Activated CD4-positive, alpha-beta T cell treated with anti-CD3 and anti-CD28 coated beads, Interleukin-2, Interleukin-6, amounts not matched to agents 100 ng/mL and 50 ng/mL, durations not matched to agents 16 hours and 8 hours (primary cell): ENCODE measurements at places on chromosomes 3 and 15.

GRCh38 chr3:153679714-153680113 is 441.5 kb upstream of the ARHGEF26 start:
- DNase-seq = no peak

DNA sequence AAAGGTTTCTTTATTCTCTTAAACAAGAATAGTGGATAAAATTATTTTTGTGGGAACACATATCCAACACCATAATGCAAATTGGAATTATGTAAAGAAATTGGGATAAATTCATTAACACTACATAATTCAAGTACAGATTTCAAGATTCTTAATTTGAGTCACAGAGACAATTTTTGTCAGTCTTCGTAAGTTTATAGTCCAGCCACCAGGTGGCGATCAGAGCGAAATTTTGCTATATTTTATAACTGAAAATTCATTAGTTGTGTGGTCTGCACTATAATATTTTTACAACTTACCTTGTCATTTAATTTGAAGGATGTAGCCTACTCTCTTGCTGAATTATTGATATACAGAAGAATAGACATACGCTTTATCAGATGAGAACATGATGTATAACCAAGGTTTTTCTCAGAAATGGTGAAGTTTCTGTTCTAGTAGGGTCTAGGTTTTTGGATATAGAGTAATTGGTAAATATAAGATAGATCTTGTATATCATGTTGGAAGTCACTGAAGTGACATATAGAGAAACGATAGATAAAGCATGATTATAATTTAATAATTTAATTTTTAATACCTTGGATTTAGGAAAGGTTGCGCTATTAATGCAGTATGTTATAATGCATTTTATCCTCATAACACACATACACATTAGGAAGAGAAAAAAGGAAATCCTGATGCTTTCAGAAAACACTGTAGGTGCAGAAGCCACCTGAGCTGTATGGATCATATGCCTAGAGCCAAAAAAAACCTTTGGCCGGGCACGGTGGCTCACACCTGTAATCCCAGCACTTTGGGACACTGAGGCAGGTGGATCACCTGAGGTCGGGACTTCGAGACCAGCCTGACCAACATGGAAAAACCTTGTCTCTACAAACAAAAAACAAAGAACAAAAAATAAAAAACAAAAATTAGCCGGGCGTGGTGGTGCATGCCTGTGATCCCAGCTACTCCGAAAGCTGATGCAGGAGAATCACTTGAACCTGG is 31.7 kb downstream of the PLSCR4 start:
- peak; percentile 39 for DNase-seq

GRCh38 chr3:159265705-159266104 is 463.9 kb downstream of the MFSD1 start:
- DNase-seq = no peak

DNA sequence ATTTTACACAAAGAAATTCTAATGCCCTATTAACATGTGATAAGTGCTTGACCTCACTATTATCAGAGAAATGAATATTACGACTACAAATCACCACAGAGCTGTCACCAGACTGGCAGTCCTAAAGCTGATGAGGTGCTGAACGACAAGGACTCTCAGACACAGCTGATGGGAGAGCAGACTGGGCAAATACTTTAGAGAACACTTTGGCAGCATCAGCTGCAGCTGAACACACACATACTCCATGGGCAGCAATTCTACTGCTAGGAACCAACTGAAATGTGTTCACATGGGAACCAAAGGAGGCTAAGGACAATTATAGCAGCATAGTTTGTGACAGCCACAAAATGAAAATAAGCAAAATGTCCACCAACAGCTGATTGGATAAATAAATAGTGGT is 45.5 kb downstream of the SUSD5 start:
- no peak for DNase-seq

- DNase-seq = no peak
These were observed 109.6 kb downstream of the ADAMTS9 start for GRCh38 chr3:64578062-64578770.

DNA sequence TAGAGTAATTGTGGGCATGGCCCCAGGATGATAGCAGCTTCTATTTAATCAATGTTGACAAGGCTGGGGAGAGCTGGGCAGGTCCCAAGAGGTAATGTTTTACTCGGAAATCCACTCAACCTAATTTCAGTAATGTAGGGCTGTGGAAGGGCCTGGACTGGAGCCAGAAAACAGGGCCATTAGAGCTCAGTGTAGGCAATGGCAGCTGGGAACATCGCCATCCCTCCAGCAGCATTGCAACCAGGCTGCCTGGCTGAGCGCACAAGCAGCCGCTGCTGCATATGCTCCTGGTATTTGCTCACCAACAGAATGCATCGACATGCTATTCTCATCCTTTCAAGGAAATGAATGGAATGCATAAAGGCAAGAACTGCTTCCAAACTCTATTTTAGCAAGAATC is 90.0 kb downstream of the GAP43 start:
- no peak for DNase-seq

GRCh38 chr15:34986326-34986725 is 1.8 kb downstream of the ZNF770 start:
- peak; percentile 25 for DNase-seq

DNA sequence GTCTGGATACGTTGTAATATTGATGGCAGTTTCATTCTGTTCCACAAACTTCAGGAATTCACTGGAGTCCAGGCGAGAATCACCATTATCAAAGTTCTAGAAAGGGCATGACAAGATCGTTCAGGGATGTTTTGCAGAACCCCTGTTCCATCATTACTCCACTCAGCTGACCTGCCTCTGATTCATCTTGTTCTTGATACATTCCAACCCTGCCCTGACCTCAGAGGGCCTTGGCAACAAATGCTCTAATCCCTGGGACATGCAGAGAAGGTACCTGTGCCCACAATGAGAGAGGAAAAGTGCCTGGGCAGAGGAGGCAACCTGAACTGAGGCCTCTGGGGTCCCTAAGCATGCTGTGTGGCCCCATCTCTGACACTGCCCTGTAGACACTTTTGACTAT is 45.9 kb downstream of the FSTL1 start:
- no peak for DNase-seq

- DNase-seq = peak; percentile 25
These were observed 68.1 kb upstream of the MAGI1 start for GRCh38 chr3:66106788-66107187.

GRCh38 chr15:42826251-42826890 is 89.4 kb upstream of the CDAN1 start:
- peak; percentile 15 for DNase-seq

DNA sequence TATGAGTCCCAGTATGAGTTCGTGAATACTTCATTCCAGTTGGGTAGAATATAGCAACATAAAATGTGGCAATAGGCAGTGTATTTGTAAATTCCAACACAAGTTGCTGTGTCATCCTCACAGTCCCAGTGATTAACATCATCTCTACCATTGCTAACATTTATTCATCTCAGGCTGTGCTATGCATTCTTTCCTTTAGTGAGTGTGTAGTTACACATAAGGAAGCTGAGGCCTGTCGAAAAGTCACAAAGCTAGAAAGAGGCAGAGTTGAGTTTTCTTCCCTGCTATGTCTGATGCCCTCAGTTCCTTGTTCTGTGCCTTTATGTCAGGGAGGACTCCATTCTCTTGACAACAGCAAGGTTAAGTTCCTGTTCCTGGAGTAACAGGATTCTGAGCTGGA is 96.4 kb downstream of the FNDC3B start:
- DNase-seq = no peak

GRCh38 chr15:71230303-71230702 is 115.0 kb downstream of the THSD4 start:
- DNase-seq = no peak

DNA sequence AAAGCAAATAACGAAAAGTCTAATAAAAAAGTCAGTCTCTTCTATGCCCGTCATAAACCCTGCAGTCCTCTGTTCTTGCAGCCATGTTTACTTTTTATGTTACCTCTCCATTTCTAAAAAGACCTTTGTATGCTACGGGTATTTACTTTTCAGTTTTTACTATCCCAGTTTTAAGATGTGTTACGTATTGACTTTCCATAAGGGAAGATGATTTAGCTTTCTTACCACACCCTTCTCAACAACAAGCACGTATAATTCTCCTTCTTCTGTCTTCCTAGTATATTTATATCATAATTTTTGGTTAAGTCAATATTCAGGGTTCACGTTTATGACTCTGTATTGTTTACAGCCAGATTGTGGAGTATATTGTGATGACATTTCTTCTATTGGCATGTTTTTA is 10.8 kb downstream of the TRNT1 start:
- no peak for DNase-seq

GRCh38 chr3:69108811-69109210 is 13.6 kb downstream of the LMOD3 start:
- DNase-seq = no peak

- no peak for DNase-seq
These were observed 236.8 kb downstream of the LRRN1 start for GRCh38 chr3:4036046-4036445.

GRCh38 chr3:177545964-177546363 is 348.7 kb upstream of the TBL1XR1 start:
- no peak for DNase-seq

DNA sequence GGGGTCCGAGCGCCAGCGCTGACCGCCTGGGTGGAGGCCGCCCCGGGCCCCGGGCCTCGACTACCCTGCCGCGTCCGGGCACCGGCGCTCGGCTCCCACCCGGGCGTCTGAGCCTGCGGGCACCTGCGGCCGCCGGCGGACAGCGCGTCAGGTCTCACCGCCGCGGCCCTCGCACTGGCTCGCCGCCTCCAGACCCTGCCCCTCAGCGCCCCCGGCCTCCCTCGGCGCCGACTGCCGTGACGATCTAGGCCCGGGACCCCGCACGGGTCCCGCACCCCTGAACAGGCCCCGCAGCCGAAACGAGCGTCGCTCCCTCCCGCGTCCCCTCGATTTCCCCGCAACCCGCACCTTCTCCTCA is 297 bp downstream of the PRC1 start:
- DNase-seq = no peak

- no peak for DNase-seq
These were observed 10.6 kb downstream of the LSG1 start for GRCh38 chr3:194661374-194661773.

DNA sequence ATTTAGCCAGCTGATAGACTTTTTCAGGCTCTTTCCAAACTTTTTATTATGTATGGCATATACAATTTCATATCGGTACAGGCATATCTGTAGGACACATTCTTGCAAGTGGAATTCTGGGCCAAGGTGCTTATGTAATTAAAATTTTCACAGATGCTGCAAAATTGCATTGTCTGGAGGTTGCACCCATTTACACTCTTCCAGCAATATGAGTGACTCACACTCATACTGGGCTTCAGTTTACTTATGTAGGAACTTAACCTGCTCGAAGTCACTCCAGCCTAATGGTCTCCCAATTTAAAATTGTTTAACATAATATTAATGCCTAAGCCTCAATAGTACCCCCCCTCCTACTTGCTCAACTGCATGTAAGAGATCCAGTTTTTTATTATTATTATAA is 11.2 kb upstream of the SEC62 start:
- no peak for DNase-seq

DNA sequence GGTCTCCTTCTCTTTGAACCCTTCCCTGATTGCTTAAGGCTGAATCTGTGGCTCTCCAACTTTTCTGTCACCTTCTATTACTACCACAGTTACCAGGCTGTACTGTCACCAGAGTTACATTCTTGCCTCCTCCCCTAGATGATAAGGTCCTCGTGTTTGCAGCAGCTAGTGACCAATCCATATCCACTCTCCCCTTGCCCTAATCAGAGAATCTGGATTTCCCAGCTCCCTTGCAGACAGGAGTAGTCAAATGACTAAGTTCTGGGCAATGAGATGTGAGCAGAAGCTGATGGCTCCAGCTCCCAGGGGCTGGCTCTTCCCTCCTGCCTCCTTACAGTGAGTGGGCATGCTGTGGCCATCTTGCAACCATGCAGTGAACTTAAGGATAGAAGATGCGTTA is 95.4 kb upstream of the VGLL4 start:
- DNase-seq = no peak

GRCh38 chr3:13198264-13198879 is 125.1 kb upstream of the IQSEC1 start:
- no peak for DNase-seq

- peak; percentile 87 for DNase-seq
These were observed 5.9 kb downstream of the NUP210 start for GRCh38 chr3:13414040-13414729.

GRCh38 chr3:179036626-179037300 is 34.8 kb downstream of the ZMAT3 start:
- no peak for DNase-seq

GRCh38 chr15:50676799-50677483 is 9.7 kb downstream of the TRPM7 start:
- DNase-seq = no peak

- no peak for DNase-seq
These were observed 30.9 kb upstream of the SLC28A2 start for GRCh38 chr15:45221053-45221599.

DNA sequence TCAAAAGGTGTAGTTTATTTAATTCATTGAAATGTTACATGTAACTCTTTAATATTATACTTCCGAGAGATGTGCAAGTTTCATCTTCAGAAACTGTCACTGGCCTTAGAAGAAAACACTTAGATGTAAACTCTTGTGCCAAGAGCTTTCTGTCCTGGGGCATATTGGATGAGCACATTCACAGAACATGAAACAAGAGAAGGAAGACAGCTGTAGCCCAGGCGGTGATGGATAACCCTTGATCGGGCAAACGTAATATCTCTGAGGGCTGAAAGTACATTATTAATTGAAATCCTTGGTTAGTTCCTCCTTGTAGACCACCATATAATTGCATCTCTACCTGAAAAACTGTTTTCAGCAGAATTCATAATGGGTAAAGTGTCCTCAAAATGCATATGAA is 67.4 kb downstream of the MECOM start:
- no peak for DNase-seq

DNA sequence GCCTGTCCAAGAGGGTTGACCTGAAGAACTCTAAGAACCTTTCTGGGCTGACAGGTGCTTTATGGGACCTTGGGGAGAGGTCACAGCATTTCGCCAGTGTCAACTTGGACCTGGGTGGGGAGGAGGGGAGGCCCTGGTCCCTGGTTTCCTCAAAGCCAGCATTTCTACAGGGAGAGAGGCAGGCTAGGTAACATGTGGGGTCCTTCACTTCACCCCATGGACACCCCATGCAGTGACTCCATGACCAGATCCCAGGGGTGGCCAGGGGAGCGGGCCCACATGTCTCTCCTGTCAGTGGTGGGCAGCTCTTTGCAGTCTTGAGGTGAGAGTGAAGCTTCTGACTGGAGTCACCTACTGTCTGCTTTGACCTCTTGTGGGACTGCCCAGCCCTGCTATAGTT is 35.8 kb downstream of the GOLGA6L10 start:
- DNase-seq = no peak

GRCh38 chr15:89340573-89340972 is 5.9 kb upstream of the POLG start:
- DNase-seq = no peak

DNA sequence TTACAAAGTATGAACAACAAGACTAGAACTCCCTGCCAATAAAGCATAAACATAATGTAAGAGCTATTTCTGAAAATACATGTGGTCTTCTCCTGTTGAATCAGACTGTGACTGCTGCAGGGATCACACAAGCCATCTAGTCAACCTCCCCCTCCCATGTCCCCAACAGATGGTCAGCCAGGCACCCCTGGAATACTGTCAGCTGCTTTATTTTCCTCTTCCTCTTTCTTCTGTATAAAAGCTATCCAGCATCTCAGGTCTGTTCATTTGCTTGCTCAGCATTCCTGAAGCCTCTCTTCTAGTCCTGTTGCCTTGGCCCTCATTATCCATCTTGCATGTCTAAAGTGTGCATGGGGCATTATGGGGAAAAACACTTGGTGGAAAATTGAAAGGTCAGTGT is 6.5 kb upstream of the MINDY4B start:
- DNase-seq = no peak
